G401 (cell line): ENCODE measurements at places on chromosomes 3 and 15. TPM values are rescaled to one million over a fixed set of nuclear protein-coding genes. Genes with fewer than 3 reads are reported as not detected.

Gene FETUB
- total RNA-seq, result not detected in 2 replicates

Gene SNTN
- not detected in 2 replicates for total RNA-seq

Gene SRP14
- 194 and 205 TPM in 2 replicates for total RNA-seq

Gene DCBLD2
- total RNA-seq, result 0.20 and 0.86 TPM in 2 replicates

Gene MYO9A
- total RNA-seq, result 10.7 and 21.1 TPM in 2 replicates

Gene APPL1
- total RNA-seq, result 68.8 and 76.3 TPM in 2 replicates

Gene HHATL
- total RNA-seq, result not detected in 2 replicates

Gene REC114
- not detected in 2 replicates for total RNA-seq

Gene LRRC2
- total RNA-seq, result not detected in 2 replicates

Gene SLC28A2
- total RNA-seq, result not detected in 2 replicates

Gene MAGI1
- total RNA-seq, result 7.7 and 11.0 TPM in 2 replicates

Gene AGTR1
- total RNA-seq, result not detected in 2 replicates
